NCI-H187 (cell line): ENCODE measurements at places on chromosomes 4 and X.

DNA sequence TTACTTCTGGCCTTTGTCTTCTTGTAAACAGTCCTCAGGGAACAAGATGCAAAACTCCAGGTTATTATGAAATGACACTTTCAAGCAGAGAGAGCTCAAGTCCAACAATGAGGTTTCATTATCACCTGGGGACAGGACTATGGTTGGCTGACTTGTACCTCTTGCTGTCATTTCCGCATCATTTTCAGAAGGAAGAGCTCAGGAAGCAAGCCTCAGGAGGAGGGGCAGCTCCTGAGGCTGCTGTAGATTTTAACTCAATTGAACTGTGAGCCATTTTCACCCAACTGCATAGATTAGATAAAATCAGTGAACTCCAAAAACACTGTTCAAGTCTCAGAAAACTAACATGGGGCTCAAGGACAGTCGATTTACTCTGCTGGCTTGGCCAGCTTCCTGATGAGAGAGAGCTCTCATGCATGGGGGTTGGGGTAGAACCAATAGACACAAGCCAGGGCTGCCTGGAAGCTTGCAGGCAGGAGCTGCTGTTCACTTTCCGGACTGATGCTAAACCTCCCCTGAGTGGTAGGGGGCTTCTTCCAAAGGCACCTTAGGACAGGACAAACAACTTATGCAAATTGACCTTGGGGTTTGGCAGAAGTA is 23.6 kb downstream of the TMEM255A start:
- DNase-seq = no peak

- no peak for DNase-seq
Observed at GRCh38 chr4:67873116-67873515, 10.7 kb downstream of the TMPRSS11D start.

DNA sequence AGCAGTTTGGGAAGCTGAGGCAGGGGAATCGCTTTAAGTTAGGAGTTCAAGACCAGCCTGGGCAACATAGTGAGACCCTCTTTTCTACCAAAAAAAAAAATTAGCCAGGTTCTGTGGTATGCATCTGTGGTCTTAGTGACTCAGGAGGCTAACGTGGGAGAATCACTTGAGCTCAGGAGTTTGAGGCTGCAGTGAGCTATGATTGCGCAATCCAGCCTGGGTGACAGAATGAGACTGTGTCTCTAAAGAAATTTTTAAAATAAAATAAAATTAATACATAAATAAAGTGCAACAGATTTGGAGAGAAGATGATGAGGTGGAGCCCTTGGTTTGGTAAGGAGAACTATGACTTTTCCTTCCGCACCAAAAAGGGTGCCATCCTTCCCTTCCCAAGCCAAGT is 436.9 kb downstream of the NLGN4X start:
- no peak for DNase-seq

GRCh38 chr4:48558819-48559218 is 68.8 kb downstream of the ZAR1 start:
- DNase-seq = no peak

- DNase-seq = no peak
Observed at GRCh38 chrX:150352581-150352980, 10.5 kb upstream of the MAMLD1 start.

- DNase-seq = no peak
Observed at GRCh38 chr4:84932462-84932861, 34.0 kb downstream of the WDFY3 start.

GRCh38 chr4:40940317-40940741 is 190.6 kb downstream of the NSUN7 start:
- no peak for DNase-seq

- DNase-seq = no peak
Observed at GRCh38 chr4:98574816-98575215, 83.6 kb downstream of the TSPAN5 start.

GRCh38 chr4:7007142-7007907 is 35.8 kb upstream of the TADA2B start:
- no peak for DNase-seq

DNA sequence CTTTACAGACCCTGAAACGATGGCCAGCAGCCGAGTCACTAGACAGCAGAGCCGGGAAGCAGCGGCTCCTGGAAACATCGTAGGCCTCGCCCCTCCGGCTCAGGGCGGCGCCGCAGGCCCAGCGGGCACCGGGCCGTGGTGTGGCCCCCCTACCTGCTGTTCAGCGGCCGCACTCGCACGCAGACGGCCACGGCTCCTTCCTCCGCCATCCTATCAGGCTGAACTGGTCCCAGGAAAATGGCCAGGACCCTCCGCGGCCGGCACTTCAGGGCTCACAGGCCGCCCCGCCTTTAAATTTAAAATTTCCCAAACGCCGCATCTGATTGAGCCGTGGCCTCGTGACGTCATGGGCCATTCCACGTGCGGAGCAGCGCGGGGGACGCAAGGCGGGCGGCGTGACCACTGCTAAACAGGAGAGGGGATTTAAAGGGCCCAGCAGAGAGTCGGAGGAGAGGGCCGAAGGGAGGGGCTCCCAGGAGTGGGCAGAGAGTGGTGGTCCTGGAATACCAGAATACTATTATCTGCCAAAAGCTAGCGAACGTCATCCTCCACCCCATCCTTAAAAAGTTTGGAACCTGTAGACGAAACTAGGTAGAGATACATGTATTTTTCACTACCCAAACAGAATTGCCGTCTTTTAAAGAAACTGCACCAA is at the start of gene CENPE:
Gene CENPE, minus strand, starts transcription at position 233 of the 655 bp plus-strand sequence. Its CDS starts 24 bp downstream, at position 209.
- peak; percentile 12 for DNase-seq

GRCh38 chr4:74921490-74921889 is 11.4 kb upstream of the PARM1 start:
- no peak for DNase-seq

- no peak for DNase-seq
Observed at GRCh38 chr4:138773321-138773720, 242.3 kb upstream of the NOCT start.

GRCh38 chrX:97070346-97070745 is 186.6 kb downstream of the RPA4 start:
- no peak for DNase-seq

- no peak for DNase-seq
Observed at GRCh38 chrX:46463682-46464081, 81.5 kb downstream of the ZNF674 start.

- DNase-seq = no peak
Observed at GRCh38 chrX:97416461-97416860, 532.8 kb downstream of the RPA4 start.

DNA sequence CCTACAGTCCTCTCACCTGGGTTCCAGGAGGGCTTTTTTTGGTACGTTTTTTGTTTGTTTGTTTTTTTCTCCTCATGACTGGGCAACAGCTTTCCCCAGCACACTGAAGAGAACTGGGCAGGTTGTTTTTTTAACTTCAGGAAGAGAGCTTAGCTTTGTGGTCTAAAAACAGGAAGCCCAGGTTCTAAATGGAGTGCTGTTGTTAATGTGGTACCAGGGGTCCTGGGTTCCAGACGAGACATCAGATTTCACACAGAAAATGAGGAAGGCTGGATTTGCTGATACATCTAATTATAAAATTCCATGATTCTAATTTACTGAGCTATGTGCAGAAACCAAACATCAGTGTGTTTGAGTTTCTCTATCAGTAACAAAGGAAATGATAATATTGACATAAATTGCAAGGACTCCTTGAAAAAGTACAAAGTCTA is 4.2 kb downstream of the MYOZ2 start:
- DNase-seq = no peak

DNA sequence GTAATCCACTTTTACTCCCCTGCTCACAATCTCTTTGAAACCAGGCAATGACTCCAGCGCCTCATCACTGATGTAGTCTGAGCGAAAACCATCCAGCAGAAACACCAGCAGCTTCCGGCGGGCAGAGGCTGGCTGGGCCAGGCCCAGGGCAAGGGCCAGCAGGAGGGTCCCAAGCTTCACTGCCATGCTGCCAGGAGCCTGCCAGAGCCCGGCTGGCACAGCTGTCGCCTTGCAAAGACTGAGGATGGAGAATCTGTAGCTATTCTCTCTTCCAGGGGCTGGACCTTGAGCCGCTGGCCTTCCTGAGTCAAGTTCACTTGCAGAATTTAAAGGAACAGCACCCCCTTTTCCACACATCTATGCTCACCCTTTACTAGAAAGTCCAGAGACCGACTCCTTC is at the start of gene ENPP6:
Gene ENPP6, minus strand, starts transcription at position 240 of the 400 bp plus-strand sequence. Its CDS starts 54 bp downstream, at position 186.
- no peak for DNase-seq

GRCh38 chrX:40099055-40099958 is 1.5 kb upstream of the BCOR start:
- DNase-seq = peak; percentile 6

DNA sequence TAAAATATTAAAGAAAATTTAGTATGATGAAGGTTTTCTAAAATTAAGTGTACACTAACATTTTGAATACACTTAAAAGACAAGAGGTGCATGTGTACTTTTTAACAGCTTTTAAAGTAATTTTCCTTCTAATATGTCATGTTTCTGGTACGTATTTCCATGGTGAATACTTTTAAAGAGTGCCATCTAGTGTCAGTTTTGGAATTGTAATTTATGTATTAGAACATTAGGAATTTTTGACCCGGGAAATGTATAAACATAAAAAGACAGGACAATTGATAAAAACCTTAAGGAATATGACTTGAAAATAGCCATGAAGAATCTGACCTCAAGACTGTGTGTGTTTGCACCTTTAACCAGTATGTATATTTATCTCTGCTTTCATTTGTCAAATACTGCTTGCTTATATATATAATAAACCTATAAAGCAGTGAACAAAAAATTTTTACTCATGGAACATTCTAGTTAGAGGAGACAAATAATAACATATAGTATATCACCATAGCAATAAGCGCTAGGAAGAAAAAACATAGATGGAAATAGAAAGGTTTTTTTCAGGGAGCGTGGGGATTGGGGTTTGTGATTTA is 7.2 kb downstream of the GSTCD start:
- no peak for DNase-seq

GRCh38 chrX:144798972-144799371 is 448.3 kb upstream of the SPANXN1 start:
- DNase-seq = no peak

- DNase-seq = no peak
Observed at GRCh38 chr4:173014113-173014558, 154.5 kb upstream of the GALNT7 start.

- DNase-seq = no peak
Observed at GRCh38 chrX:124275182-124275894, 57.1 kb upstream of the TEX13D start.

GRCh38 chr4:130288576-130288975 is 1192.6 kb downstream of the C4orf33 start:
- no peak for DNase-seq

DNA sequence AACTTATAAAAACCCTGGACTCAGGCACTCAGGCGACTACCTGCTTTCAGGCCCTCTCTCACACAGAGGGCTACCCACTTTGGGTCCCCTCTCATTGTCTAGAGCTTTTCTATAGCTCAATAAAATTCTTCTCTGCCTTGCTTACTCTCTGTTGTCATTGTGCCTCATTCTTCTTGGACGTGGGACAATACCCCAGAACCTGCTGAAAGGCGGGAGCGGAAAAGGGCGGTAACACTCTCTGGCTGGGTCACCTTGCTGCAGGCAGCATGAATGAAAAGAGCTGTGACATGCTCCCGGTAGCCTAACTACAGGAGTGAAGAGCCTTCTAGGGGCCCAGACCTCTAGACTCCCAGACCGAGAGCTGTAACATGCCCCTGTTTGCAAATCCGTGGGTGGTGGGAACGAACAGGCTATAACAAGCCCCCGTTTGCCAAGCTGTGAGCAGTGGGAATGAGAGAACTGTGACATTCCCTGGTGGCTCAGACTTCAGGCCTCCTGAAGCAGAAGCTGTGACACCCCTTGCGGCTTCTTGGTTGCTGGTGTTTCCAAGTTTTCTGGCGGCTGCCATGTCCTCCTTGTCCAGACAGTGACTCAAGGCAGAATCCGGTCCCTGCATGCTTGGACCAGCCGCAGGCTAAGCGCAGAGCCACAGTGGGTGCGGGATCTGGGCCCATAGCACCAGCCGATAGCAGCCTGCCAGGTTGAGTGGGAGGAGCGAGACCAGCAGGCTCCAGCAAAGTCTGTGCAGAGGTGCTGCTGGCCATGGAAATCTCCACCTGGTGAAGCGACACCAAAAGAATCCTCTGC is 684.6 kb downstream of the ARAP2 start:
- DNase-seq = peak; percentile 1

DNA sequence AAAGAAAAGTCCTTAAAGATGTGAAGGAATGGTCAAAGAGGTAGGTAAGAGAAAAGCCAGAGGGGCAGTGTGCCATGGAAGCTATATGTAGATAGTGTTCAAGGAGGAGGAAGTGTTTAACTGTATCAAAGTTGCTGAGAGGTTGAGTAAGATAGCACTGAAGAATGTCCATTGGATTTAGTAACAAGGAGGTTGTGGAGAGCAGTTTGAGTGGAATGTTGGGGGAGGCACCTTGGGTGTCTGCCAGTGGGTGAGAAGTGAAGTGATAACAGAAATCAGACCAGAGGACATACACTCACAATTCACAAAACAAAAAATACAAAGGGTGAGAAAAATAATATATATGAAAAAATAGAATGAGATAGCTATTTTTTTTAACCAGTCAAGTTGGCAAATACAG is 121.3 kb upstream of the AMOT start:
- no peak for DNase-seq

DNA sequence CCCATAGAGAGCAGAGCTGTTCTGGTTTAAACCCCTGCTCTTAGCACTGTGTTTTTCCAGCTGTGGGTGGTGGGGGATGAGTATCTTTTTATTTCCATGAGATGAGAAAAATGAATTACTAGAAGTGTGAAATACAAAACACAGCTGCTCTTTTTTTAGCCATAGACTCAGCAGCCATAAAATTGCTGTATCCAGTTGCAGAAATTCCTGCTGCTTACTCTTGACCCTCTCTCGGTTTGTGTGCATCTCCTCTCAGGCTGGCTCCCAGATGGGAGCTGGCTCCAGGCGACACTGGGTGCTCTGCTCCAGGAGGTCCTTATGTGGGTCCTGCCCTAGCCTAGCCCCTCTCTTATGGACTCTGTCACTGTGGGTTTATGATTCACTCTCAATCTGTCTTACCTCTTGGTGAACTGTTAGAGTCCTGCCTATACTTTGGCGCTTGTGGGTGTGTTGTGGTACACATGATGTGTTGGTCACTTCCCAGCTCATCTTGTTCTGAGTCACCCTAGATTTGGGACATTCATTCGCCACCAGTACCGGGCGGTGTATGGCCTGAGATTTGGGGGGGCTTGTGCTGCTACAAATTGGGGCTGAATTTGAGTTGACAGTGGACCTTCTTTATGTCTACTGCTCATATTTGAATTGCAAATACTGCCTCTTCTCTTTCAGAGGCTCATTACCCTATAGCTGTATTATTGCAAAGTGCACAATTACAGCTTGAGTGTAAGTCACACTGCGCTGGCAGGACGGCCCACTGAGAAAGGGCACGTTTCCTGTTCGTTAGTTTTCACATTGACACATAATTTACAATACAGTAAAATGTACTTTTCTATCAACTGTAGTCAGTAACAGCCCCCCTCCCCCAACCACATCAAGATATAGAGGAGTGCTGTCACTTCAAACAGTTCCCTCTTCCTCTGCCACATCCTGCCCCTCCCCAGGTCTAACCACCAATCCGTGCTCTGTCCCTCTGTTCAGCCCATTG is 46.9 kb upstream of the MSANTD1 start:
- no peak for DNase-seq
